ENCODE measurements at places on chromosomes 13 and 19.

- no peak for DNase-seq
Measured at GRCh38 chr13:79593641-79594275, 112.8 kb downstream of the NDFIP2 start.

GRCh38 chr13:31530922-31531321, 208.4 kb upstream of the RXFP2 start:
- no peak for DNase-seq

DNA sequence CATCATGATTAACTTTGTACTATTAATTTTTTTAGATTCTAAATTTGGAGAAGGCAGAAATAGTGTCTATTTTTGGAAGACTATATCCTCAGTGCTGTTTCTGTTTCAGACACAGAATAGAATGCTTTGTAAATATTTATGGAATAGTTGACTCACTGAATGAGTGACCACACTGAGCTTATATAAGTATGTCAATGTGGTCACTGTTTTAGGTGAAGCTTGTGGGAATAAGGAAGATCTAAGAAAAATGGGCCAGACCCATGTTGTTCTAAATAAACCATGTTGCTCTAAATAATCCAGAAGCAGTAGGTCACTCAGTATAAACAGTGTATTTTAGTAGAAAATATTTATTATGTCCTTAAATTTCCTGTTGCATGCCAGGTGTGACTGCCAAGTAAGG, 45.5 kb upstream of the DACH1 start:
- no peak for DNase-seq

- DNase-seq = no peak
Measured at GRCh38 chr19:40257096-40257517, 28.0 kb downstream of the AKT2 start.

- DNase-seq = peak; percentile 59
Measured at GRCh38 chr19:48836089-48837017, at the start of gene HSD17B14. HSD17B14 (minus strand) TSS chr19:48836491; CDS start chr19:48836411, 80 bp downstream.

GRCh38 chr13:30726192-30726591, 9.2 kb upstream of the ALOX5AP start:
- DNase-seq = no peak

GRCh38 chr13:73985783-73986182, 148.4 kb downstream of the KLF12 start:
- no peak for DNase-seq

DNA sequence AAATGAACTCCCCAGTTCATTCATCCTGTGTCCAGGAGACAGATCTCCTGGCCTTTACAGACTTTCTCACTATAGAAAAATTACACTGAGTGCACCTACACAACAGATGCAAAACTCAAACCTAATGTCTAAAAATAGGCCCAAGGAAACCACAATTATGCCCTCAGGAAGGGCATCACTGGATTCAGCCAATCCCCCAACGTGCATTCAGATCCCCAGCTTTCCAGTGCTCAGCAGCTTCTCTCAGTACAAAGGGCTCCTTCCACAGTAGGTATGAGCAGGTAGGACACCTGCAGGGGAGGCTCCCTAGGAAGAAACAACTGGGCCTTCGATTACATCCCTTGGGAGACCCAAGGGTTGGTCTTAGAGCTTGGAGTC, 2.1 kb downstream of the ZNF709 start:
- no peak for DNase-seq

- no peak for DNase-seq
Measured at GRCh38 chr13:39954476-39954875, 299.0 kb downstream of the COG6 start.

- no peak for DNase-seq
Measured at GRCh38 chr13:110822669-110822945, 92.3 kb downstream of the ANKRD10 start.

DNA sequence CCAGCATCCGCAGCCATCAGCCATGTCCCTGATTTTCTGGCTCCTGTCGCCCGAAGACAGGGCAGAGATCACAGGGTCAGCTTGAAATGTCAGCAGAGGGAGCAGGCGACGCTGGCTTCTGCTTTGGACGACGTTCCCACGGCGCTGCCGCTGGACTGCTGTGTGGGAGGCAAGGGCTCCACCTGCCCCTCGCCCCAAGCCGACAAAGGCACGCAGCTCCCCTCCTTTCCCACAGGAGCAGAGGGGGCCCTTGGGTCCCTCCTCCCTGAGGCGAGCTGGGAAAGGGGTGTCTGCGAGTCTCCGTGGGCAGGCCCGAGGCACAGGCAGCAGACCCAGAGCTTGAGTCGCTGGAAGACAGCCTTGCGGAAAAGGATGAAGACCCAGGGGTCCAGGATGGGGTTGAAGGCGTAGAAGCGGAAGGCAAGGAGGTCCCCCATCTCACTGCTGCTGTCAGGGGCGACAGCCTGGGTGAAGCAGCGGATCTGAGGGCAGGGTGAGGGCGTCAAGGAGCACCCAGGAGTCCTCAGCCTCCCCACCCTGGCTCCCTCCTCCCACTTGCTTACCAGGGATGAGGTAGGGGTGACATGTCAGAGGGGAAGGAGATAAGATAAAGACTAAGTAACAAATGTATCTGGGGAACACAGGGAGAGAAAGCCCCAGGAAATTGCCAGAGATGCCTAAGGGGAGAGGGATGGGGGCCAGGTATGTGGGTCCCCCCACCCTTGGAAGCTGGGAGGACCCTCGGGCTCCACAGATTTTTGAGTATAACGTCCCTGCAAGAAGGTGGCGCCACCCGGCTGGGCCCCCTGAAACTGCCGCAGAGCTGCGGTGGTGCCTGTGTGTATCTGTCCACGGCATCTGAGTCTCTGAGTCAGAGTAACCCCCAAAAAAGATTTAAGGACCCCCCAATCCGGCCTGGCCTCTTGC, 3.4 kb downstream of the PTGIR start:
- no peak for DNase-seq

GRCh38 chr13:33261387-33262061, 24.0 kb downstream of the STARD13 start:
- no peak for DNase-seq

- DNase-seq = no peak
Measured at GRCh38 chr19:39987167-39987566, 9.7 kb upstream of the ZNF546 start.

DNA sequence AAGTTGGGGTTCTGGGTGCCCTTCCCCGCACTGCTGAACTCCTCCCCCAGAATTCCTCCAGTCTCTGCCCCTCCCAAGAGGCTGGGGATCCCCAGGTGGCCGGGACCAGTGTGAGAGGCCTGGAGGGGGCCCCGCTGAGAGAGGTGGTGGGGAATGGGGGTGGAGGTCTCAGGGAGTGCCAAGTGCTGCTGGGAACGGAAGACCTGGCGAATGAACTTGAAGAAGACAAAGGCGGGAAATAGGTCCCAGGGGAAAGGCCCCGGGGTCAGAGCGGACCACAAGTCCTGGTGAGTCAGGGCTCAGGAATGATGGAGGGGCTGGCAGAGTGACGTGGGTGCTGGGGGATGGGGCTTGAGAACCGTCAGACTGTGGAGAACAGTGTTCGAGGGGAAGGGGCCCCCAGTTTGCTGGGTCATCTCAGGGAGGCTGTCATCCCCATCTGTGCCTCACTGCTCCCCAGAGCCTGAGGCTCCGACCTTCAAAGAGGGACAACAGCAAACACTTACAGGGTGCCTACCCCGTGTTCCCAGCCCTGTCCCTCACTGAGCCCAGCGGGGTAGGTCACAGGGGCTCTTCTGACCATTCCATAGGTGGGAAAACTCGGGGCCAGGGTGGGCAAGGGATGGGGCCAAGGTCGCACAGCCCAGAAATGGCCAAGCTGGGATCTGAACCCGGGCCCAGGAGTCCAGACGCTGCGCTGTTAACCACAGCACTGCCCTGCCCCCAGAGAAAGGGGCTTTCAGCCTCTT, 16.0 kb upstream of the SEMA6B start:
- peak; percentile 71 for DNase-seq

GRCh38 chr13:76775088-76775740, 111.0 kb downstream of the KCTD12 start:
- no peak for DNase-seq

DNA sequence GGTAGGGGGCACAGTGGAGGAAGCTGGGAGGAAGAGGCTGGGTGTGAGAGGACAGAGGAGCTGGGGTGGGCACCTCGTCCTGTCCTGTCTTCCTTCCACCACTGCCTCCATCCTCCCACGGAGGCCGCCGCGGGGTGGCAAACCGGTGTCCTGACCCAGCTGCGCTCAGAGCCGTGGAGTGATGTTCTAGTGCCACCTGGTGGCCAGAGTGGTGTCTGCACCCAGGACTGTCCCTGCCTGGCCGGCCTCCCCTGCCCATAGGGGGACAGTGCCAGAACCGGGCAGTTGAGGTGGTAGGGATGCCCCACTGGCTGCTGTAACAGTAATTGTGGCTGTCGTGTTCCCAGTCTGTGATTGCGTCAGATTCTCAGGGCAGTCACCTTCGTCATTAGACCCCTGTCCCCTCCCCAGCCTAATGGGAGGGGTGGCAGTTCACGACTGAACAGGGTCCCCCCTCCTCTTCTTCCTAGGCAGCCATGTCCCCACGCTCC, 11.1 kb upstream of the ARRDC2 start:
- peak; percentile 97 for DNase-seq

DNA sequence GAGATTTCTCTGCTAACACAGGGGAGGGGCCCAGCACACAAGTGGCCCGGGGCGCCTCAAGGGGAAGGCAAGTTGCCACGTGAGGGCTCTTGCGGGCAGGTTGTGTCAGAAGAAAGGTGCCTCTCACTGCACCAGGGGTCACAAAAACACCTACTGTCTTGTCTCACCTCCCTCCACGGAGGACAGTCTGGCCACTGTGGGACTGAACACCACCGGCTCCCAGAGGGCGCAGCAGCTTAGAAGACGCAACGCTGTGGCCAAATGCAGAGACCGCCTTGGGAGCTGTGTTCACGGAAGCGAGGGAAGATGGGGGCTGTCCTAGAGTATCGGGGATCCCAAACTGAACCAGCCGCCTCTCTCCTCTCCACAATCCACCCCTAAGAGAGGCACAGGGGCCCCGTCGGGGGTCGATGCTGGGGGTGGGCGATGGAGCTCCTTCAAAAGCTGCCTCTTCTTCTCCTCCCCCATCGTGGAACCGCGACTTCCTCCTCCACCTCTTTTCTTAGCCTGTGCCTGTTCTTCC, 177.5 kb downstream of the FOXO1 start:
- no peak for DNase-seq

DNA sequence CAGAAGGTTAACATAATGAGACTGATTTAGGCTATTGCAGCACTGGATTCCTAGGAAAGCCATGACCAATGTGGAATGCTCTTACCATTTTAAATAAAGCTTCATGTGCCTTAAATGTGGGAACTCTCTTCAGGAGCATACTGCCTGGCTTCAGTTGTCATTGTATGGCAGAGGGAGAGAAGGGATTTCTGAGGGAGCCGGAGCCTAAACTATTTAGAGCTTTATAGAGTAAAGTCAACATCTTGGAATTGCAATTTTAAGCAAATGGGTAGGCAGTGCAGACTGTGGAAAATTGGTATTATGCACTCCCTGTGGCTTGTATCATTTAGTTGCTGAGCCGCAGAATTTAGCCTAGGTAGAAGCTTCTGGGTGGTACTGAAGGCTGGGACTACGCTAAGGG, 2041.4 kb downstream of the PCDH9 start:
- DNase-seq = no peak

DNA sequence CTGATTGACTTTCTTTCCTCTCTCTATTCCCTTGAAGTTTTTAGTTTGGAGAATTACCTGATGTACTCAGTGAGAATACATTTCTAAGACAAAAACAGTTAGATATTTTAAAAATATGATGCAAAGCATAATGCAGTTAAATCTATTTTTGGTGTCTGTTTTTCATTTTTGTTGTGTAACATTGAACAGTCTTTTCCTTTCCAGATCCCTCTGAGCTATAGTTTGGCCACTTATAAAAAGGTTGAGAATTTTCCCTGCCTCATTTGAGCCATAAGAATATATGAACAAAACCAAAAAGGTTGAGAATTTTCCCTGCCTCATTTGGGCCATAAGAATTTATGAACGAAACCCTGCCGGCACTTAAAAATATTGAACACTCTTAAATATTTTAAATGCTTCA, 57.0 kb upstream of the IPO5 start:
- DNase-seq = no peak

- DNase-seq = peak; percentile 34
Measured at GRCh38 chr13:20118268-20119140, 42.3 kb downstream of the GJA3 start.

DNA sequence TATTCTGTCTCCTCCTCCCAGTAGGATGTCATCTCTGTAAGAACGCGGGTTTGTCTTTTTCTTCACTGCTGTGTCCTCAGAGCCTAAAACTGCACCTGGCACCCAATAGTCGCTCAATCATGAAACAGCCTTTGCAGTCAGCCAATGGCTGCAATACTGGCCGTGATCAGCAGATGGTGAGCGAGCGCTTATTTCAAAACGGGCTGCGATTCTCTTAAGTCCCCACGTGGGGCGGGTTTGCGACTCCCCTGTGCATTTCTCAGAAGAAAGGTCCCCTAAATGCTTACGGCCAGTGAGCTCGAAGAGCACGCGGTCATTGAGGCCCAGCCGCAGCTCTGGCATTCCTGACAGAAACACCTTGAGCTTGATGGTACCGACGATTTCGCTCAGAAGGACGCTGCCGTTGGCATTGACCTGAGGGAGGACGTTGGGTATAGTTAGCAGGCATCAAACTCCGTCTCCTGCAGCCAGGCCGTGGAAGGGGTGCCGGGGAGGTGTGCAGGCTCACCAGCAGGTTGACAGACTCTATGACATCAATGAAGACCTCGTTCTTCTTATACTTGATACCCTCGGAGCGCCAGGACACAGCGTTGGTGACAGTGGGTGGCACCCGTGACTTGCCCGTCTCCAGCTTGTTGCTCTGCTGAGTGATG, 6.0 kb downstream of the AP1M2 start:
- peak; percentile 87 for DNase-seq

- DNase-seq = peak; percentile 54
Measured at GRCh38 chr19:51546650-51547396, 15.4 kb upstream of the SIGLEC6 start.

GRCh38 chr19:44817725-44818465, 9.0 kb downstream of the BCAM start:
- DNase-seq = no peak

GRCh38 chr13:50078231-50078894, 63.1 kb downstream of the KCNRG start:
- DNase-seq = no peak

DNA sequence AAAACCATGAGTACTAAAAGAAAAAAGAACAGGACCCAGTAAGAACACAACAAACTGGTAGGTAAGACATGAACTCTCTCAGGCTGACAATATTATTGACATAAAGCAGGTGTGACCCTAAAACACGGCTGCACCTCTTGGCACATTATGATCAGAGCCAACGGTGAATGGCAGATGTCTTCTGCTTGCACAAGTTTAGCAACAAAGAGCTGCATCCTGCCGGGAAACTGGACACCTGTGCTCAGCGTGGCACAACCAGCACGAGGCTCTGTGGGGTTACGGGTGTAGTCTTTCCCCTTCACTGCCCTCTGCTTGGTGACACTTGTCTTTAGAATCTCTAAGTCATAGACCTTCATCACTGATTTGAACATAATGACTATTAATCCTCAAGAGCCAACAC, 97.9 kb downstream of the DOCK9 start:
- DNase-seq = no peak
